ENCODE measurements at places on chromosomes 16 and 17. TPM values are rescaled to one million over a fixed set of nuclear protein-coding genes. Genes with fewer than 3 reads are reported as not detected.

Gene FHOD1
- 21.2 TPM for total RNA-seq

GRCh38 chr16:89922884-89923639, at the start of gene TUBB3:
TUBB3 (plus strand) TSS chr16:89923342; CDS start chr16:89923402, 60 bp downstream.
- peak; percentile 76 for DNase-seq

DNA sequence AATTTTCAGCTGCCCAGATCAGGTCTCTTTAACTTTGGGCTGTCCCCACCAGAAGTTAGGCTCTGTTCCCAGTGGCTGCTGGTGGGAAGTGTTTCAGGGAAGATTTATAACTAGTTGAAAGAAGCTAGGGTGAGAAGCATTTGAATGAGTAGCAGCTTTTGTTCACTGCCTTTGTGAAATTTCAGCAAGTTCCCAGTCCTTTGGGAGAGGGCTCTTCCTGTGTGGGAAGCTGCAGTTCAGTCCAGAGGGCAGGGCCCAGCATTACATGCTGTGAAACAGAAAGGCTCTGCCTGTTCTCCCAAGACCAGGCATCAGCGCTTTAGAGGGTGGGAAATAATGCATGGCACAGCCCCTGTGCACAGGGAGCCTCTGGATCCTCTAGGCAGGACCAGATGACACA, 17.8 kb downstream of the PROCA1 start:
- DNase-seq = no peak

GRCh38 chr17:74923538-74924249, 379 bp upstream of the OTOP2 start:
- no peak for DNase-seq

DNA sequence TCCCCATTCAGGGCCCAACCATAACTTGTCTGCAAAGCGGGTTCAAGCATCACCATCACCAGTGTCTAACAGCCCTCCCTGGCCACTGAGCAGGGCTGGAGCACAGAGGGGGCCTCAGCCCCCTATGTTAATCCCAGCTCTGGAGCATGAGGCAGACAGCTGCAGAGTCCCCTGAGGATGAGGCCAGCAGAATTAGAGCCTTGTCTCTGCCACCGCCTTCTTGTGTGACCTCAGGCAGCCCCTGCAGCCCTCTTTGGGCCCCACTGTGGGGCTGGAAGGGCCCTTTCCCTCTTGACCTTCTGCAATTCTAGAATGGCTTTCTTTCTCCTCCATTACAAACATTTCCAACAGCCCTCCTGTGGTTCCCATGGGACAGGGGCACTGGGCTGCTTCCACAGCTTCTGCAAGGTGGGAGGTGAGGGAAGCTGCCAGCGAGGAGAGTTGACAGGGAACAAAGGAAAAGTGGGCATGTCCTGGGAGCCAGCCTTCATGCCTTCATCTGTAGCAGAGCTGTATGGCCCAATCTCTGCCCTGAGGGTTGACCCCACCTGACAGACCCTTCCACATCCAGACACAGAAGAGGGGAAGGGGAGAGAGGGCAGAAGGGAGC, 65.7 kb downstream of the TMEM132E start:
- no peak for DNase-seq

GRCh38 chr17:32350666-32351418, 885 bp downstream of the ZNF207 start:
- peak; percentile 35 for DNase-seq

DNA sequence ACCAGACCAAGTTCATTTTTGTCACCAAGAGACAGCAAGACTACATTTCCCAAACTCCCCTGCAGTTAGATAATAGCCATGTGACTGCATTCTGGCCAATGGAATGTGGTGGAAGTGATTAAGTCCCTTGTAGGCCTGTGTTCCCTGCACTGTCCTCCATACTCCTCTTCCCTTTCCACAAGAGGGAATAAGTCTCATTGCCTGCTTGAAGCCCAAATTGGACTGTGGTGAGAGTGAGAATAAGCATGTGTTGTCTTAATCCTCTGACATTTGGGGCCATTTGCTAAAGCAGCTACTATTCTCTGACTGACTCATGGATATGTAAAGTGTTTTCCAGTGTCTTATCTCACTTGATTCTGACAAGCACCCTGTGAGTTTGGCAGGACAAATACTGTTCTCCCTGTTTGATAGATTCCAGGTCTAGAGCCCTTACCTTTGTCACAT, 20.7 kb downstream of the PIK3R6 start:
- DNase-seq = peak; percentile 18
